Neural crest cell (in vitro differentiated cells): ENCODE measurements at places on chromosomes 7 and 10.

DNA sequence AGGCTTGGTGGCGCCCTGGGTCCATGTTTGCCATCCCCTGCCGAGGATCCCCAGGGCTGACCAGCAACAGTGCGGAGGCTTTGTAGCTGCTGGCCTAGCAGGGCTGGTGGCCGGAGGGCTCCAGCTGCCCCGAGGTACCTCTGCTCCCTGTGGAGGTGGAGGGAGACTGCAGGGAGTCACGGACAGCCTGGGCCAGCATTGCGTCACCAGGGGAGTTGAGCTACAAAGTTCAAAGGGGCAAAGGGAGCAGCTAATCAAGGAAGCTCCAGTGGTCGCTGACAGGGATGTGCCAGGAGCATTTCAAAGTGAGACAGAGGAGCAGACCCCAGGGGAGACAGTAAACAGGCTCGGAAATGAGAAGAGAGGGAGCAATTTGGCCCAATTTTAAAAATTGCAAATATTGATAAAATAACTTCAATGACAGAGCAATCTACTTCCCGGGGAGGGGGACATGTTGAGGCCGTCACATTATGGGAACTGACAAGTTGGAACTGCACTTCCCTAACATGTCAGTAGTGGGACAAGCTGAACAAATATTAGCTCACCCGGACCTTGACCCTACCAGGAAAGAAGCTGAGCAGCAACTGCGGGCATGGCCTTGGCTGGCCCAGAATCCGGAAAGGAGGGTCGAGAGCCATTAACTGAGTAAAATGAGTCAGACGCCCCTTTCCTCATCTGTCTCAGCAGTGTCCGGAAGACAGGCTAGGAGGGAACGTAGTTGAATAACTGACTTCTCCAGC lies 39.4 kb downstream of the BTBD16 start:
- DNase-seq, result no peak

GRCh38 chr10:60781661-60782060 lies 3.4 kb downstream of the CDK1 start:
- DNase-seq, result no peak

DNA sequence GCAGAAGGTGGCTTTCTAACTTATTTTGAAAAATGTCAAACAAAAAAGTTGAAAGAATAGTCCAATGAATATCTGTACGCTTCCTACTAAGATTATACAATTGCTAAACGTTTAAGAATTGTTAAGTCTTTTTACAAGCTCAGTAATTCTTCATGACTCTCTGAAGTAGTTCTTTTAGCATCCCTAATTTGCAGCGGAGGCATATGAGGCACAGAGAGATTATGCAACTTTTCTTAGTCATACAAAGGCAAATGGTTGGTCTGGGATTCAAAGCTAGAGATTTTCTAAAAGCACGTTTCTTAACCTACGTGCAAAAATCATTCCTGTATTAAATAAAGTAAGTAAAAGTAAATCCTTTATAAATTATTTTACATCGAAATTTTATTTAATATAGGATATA lies 254.2 kb downstream of the MAGI2 start:
- DNase-seq, result no peak

DNA sequence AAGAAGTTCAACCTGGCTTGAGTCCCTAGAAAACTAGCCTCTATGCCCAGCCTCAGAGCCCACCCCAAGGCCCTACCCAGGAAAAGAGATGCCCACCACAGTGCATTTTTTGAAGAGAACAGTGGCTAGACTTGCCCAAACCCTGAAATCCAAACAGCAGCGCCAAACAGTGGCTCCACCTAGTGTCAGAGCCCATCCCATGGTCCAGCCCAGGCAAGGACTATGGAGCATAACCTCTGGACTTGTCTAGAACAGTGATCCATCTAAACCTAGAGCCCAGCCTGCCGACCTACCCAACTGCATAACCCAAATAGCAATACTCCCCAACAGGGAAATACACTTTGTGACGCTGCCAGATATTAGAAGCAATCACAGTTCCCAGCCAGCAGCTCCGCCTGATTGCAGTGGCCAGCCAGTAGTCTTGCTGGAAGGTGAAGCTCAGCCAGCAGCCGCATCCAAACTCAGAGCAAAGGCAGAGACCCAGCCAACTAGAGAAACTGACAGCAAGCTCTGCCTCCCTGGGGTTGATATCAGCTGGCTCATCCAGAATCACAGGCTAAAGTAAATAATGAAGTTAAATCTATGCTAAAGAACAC lies 44.5 kb downstream of the HBP1 start:
- DNase-seq, result no peak

DNA sequence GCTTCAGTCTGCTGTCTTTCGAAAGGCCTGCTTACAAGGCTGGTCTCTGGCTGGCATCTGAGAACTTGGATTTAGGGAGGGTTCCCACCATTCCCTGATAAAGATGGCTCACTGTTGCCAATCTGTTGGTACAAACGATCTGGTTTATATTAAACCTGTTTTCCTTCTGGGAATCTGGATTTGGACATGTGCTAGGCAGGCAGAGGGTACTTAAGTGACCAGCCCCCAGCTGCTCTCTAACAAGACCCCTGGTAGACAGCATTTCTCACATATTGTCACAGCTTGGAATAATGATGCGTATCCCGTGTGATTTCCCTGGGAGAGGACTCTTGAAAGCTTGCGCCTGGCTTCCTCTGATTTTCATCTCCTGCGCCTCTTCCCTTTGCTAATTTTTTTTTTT lies 21.6 kb downstream of the YWHAG start:
- no peak for DNase-seq

GRCh38 chr7:115749924-115750323 lies 280.6 kb downstream of the TFEC start:
- no peak for DNase-seq

DNA sequence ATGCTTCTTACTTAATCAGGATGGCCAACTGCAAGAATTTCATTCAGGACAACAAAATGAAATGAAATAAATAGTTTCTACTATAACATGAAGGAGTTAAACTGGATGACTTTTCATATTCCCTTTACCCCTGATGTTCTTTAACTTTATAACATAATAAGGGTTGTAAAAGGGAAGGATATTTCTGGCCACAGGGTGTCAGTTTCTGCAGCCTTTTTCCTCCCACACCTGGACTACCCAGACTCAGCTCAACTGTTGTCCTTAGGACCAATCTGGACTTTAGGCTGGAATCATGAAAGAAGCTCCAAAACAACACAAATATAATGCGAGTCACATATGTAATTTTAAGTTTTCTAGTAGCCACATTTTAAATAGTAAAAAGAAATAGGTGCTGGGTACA lies 43.4 kb downstream of the PRPS1L1 start:
- no peak for DNase-seq

GRCh38 chr7:150903606-150904005 lies 51.3 kb downstream of the AOC1 start:
- DNase-seq, result no peak

DNA sequence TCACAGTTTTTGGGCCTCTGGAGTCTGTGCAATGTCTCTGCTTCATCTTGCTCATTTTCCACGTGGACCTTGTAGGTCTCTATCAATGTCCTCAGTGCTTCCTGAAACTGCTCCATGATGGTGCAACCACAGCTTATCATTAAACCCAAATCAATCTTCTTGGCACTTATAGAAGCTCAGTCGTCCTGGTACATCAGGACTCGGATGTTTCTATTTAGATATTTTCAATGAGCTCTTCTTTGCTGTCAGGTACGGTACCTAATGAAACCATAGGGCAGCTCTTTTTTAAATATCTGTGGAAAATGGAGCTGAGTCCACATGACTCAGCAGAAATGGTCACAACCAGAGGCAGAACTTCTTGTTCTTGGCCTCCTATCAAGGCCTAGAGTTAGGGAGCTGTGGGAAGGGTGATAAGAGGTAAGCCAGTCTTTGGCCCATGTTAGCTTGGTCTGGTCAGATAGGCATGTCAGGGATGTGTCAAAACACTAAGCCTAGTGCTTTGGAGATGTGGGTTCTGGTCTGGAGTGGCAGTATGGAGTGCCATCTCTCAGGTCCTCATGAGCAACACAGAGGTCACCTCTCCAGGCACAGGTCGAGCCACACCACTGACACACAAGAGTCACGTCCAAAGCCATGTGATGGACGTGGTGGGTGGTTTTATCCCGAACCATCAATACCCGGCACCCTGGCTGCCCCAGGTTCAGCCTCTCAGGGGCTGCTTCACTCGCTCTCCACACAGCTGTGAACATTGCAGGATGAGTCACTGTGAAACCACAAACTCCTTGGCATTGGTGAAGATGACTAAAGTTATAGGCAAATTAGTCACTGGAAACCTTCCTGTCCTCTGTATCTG lies 87.0 kb downstream of the TBXAS1 start:
- no peak for DNase-seq

DNA sequence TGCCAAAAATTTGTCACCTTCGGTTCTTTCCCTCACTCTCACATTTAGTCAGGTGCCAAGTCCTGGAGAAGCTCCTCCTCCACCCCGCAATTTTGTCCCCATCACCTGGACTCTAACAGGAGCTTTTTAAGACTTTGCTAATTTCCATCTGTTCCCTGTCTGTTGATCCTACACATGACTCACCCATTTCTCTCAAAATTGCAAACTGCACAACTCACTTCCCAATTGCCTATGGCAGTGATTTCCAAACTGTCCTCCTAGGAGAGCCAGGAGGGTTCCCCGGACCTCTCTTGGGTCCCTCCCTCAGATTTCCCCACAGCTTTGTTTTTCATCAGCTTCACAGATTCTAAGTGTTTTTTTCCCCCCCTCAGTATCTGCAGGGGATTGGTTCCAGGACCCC lies 120.3 kb downstream of the WNT2 start:
- no peak for DNase-seq

GRCh38 chr10:81065474-81065873 lies 527.8 kb downstream of the SH2D4B start:
- no peak for DNase-seq
